Astrocyte (in vitro differentiated cells and primary cell): ENCODE measurements at places on chromosomes 1 and 21. TPM values are rescaled to one million over a fixed set of nuclear protein-coding genes. Genes with fewer than 3 reads are reported as not detected.

DNA sequence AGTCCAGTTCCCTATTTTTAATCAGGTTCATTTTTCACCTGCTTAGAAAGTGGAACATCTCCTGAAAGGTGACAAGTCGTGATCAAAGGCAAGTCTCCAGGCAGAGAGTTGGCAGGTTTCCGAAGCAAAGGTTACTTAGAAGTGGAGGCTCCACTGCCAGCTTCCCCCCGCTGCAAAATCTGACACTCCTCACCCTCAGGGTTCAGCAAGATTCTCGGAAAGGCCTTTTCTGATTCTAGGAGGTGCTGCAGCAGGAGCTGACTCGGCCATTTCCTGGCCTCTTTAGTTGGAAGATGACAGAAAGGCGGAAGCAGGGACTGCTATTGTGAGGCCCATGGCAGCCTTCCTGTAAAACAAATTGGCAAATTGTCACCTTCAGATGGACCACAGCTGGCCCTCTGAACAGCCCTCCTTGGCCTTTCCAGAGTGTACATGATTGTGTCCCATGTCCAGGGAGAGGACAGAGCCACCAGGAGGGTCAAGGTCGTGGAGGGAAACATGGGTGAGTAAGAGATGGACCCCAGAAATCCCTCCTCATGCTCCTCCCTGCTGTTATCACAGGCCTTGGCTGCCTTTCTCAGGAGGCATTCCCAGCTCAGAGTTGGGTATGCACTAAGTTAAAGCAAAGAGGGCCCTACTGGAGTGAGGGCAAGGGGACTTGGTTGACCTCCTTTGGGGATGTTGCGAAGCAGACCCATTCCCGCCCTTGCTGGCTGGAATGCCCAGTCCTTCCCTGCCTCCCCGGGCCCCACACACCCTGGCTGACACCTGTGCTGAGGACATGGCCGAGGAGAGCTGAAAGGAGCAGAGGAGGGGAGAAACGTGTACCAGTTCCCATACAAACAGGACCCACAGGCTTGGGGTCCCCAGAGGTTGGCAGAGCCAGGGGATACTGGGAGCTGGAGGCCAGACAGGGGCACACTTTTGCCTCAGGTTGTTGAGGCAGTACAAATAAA is 115.5 kb upstream of the IRF2BP2 start:
- no peaks in the 10 kb centered on the region for H3K27me3 ChIP-seq
- no peak for DNase-seq
- H3K4me1 ChIP-seq = peaks cover 81% of the 10 kb centered on the region

DNA sequence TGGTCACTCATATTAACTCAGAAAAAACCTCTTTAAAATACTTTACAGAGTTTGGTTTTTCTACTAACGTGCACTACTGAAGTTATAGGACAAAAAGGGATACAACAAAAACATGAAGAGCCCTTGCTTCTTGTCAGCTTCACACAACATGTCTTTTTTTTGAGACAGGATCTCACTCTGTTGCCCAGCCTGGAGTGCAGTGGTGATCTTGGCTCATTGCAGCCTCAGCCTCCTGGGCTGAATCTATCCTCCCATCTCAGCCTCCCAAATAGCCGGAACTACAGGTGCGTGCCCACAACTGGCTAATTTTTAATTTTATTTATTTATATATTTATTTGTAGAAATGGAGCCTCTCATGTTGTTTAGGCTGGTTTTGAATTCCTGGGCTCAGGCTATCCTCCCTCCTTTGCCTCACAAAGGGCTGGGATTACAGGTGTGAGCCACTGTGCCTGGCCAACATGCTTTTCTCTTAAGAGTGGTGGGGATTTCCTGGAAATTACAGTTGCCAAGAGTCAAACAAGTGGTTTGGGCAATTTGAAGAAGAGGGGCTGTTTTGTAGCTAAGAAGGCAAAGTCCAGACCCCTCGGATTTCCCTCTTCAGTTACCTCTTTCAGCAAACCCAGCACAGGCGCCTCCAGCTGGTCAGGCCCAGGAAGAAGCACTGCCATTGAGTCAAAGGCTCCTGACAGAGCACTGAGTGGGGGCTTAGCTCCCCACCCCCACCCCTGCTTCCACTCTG is 6.4 kb upstream of the SMPDL3B start:
- no peak overlapping the region for H3K4me3 ChIP-seq
- H3K27me3 ChIP-seq = peaks cover 2% of the 10 kb centered on the region
- no peak overlapping the region for H3K27ac ChIP-seq
- H3K4me1 ChIP-seq = no peaks in the 10 kb centered on the region
- peak; percentile 15 for DNase-seq

DNA sequence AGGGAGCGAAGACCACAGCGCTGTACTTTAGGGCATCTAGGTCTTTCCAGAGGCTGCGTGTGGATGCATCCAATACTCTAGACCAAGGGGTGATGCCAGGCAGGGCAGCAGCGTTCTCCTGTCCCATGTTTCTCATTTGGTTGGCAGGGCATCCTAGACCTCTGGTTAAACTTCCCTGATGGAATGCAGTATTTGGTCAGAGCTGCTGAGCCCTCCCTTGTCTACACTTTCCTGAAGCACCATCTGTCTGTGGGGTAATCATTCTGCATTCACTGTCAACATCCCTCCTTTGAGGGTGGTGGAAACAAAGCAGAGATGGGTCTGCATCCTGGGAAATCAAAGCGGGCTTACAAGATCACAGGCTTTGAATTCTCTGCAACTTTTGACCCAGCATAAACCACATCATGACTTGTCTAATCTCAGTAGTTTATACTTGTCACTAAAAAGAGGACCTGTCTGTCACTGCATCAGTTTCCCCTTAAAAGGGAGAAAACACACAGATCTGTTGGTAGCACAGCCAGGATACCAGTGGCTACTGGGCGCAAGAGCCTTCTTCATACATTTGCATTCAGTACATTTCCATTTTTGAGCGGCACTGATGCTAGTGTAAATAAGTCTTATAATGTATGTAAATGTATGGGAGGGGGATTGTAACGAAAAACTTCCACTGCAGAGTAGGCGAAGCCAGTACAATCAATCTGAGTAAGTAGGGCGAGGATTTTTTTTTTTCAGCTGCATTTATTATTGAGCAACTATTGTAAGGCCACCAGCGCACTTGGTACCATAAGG is 106.3 kb downstream of the GALNT2 start:
- H3K36me3 ChIP-seq = peaks cover under 1% of the 10 kb centered on the region
- H3K27me3 ChIP-seq = no peaks in the 10 kb centered on the region
- no peak overlapping the region for H3K27ac ChIP-seq
- peaks cover 31% of the 10 kb centered on the region for H3K4me1 ChIP-seq

Gene CASQ2
- total RNA-seq = 0.11 TPM in 1 of 2 replicates, not detected in the other

- no peaks in the 10 kb centered on the region for H3K27me3 ChIP-seq
- no peak for DNase-seq
- no peaks in the 10 kb centered on the region for H3K4me1 ChIP-seq
- H3K4me3 ChIP-seq = no peak overlapping the region
- no peaks in the 10 kb centered on the region for H3K36me3 ChIP-seq
Observed at GRCh38 chr1:234019387-234019786, 114.9 kb downstream of the SLC35F3 start.

GRCh38 chr1:158516966-158517365 is 37.2 kb downstream of the OR6Y1 start:
- no peaks in the 10 kb centered on the region for H3K27me3 ChIP-seq

DNA sequence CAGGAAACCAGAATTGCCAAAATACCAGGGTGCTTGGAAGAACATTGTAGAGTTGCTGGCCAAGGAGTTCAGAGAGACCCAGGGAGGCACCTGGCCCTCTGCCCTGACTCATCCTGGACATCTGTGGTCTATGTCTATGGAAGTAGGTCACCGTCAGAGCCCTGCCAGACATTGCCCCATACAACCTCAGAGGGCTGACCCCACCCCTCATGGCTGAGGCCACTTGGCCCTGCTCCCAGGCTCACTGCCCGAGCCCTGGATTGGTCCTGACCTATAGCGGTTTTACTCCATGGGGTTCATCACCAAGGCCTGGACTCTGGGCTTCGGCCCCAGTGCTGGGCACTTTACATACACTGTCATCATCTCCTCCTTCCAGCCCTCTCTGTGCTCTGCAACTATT is 233.1 kb downstream of the PTPRU start:
- H3K4me1 ChIP-seq = no peaks in the 10 kb centered on the region
- H3K36me3 ChIP-seq = no peaks in the 10 kb centered on the region
- H3K27me3 ChIP-seq = peaks cover 9% of the 10 kb centered on the region
- no peak overlapping the region for H3K27ac ChIP-seq

Gene AQP10
- total RNA-seq = 0.17 TPM in 1 of 2 replicates, not detected in the other

Gene SLC30A7
- total RNA-seq = 56.6 and 60.0 TPM in 2 replicates

- no peaks in the 10 kb centered on the region for H3K36me3 ChIP-seq
- no peaks in the 10 kb centered on the region for H3K27me3 ChIP-seq
- H3K27ac ChIP-seq = no peak overlapping the region
- no peaks in the 10 kb centered on the region for H3K4me1 ChIP-seq
- no peak overlapping the region for H3K4me3 ChIP-seq
Observed at GRCh38 chr1:52855584-52855983, 13.0 kb downstream of the ZYG11A start.

Gene FGR
- 0.17 TPM in 1 of 2 replicates, not detected in the other for total RNA-seq

Gene C1QC
- not detected in 2 replicates for total RNA-seq
